ENCODE measurements at places on chromosomes 2 and 18. TPM values are rescaled to one million over a fixed set of nuclear protein-coding genes. Genes with fewer than 3 reads are reported as not detected.

DNA sequence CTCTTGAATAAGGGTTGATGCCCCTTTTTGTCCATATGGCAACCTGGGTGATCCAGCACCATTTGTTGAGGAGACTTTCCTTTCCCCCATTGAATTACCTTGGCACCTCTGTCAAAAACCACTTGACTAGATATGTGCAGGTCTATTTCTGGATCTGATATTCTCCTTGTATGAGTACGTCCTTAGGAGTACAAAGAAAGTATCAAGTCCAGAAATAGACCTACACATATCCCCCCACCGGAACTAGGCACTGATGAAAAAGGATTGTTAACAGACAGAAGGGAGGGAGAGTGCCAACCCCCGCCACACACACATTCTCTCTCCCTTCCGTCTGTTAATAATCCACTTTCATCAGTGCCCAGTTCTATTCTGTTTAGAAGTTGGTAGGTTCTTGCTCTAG is 225.0 kb downstream of the TMEM163 start:
- DNase-seq: no peak
- no peak overlapping the region for H3K4me3 ChIP-seq
- H3K36me3 ChIP-seq: no peaks in the 10 kb centered on the region
- no peaks in the 10 kb centered on the region for H3K27me3 ChIP-seq

GRCh38 chr2:125581557-125581956 is 1074.4 kb upstream of the GYPC start:
- no peak overlapping the region for H3K4me3 ChIP-seq
- DNase-seq: no peak
- H3K4me1 ChIP-seq: no peaks in the 10 kb centered on the region

DNA sequence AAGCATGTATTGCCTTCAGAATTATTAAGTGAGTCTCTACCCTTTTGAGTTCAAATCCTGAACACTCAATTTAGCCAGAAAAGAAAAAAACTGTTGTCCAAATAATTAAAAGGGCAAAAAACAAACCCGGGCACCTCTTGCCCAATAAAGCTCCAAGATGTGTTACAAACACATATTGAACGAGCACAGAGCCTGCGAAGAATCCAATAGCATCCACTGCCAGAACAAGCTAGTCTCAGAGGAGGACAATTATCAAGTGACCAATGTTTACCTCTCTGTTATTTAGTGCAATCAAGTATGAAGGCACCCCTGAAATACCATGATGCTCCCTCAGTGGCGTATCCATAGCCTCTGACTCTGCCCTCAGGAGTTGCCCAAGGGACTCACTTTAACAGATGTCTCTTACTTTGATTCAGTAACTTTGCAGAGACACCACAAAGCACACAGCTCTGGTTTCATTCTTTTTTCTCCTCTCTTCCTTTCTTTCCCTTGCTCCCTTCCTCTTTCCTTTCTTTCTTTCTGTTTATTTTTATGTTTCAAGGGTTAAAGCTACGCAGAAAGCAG is 93.5 kb upstream of the SPATS2L start:
- no peaks in the 10 kb centered on the region for H3K4me1 ChIP-seq
- H3K4me3 ChIP-seq: no peak overlapping the region
- no peak for DNase-seq
- H3K36me3 ChIP-seq: no peaks in the 10 kb centered on the region

The FBXO15 gene
- 39.1 TPM for total RNA-seq

DNA sequence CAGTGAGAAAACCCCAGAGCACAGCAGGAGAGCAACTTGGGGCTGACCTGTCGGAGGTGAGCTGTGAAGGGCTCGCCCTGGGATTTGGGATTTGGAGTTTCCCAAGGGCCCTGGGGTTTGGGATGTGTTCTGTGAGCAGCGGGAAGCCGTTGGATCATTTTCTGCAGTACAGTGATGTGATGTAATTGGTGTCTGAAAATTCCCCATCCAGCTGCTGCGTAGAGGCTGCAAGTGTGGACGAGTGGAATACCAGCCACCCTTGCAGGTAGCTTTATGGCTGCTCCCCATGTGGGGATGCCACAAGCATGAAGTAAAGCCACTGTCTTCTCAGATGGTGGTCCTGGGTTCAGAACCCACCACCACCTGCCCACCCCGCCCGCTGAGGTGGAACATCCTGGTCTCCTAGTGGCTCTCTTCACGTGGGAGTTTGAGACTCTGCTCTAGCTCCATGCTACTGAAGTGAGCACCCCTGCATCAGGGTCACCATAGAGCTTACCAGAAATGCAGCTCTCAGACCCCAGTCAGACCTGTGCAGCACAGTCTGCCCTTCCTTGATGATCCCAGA is 15.0 kb downstream of the IMPA2 start:
- peak overlapping the region; percentile 8 for H3K27ac ChIP-seq
- no peaks in the 10 kb centered on the region for H3K36me3 ChIP-seq
- peaks cover 8% of the 10 kb centered on the region for H3K4me1 ChIP-seq
- H3K27me3 ChIP-seq: no peaks in the 10 kb centered on the region
- H3K4me3 ChIP-seq: no peak overlapping the region

- no peak for DNase-seq
- no peaks in the 10 kb centered on the region for H3K36me3 ChIP-seq
- no peak overlapping the region for H3K4me3 ChIP-seq
- peaks cover 23% of the 10 kb centered on the region for H3K4me1 ChIP-seq
- no peaks in the 10 kb centered on the region for H3K27me3 ChIP-seq
Measured at GRCh38 chr2:232873909-232874641, 4.0 kb downstream of the SNORC start.

The NTSR2 gene
- 0.68 TPM for total RNA-seq

The ITGB6 gene
- 0.12 TPM for total RNA-seq

DNA sequence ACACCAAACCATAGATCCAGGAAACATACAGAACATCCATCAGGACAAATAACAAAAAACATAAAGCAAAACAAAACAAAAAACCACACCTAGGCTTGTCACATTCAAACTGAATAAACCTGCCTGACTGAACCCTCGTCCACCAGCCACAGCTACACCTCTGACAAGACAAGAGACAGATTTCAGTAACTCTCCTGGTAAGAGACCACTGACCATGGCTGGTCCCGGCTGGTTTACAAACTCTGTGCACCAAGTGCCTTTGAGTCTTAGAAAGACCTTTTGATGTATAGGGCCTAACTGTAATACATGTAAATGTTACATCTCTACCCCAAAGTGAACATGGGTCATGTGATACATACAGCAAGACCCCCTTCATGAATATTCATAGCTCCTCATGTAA is 4.8 kb upstream of the SLC66A2 start:
- H3K4me3 ChIP-seq: no peak overlapping the region
- H3K27me3 ChIP-seq: no peaks in the 10 kb centered on the region
- H3K27ac ChIP-seq: no peak overlapping the region
- H3K4me1 ChIP-seq: no peaks in the 10 kb centered on the region

DNA sequence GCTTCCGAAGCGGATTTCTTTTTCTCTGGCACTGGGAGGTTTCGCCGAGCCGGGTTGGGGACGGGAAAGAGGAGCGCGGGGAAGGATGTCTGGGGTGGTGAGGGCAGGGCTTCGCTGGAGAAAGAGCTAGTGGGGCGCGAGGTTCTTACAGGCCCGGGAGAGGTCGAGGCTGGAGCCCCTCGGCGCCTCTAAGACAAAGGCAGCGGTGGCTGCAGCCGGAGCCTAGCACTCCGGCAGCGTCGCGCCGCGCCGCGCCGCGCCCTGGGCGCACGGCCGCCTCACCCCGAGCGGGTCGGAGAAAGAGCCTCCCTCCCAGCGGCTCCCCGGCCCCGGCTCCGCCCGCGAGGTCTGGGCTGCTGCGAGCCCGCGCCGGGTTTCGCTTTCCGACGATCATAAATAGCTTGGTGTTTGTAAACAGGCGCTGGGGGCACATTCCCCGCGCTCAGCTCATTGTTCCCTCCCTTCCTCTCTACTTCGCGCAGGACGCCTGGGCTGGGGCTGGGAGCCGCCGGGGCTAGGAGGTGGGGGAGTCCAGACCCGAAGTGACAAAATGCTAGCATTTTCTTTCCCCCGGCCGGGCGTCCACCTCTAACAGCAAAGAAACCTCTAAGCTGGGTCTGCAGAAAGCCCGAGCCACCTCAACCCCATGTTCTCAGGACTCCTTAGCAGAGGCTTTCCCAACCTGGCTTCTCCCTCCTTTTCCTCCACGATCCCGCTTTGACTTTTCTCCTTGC is 813 bp upstream of the MEIS1 start:
- H3K4me3 ChIP-seq: peak overlapping the region; percentile 73
- no peaks in the 10 kb centered on the region for H3K4me1 ChIP-seq
- DNase-seq: peak; percentile 59
- no peaks in the 10 kb centered on the region for H3K36me3 ChIP-seq
- H3K27ac ChIP-seq: peak overlapping the region; percentile 86
- no peaks in the 10 kb centered on the region for H3K27me3 ChIP-seq

GRCh38 chr2:23692851-23693605 is 233.9 kb downstream of the ATAD2B start:
- no peak overlapping the region for H3K4me3 ChIP-seq
- no peaks in the 10 kb centered on the region for H3K27me3 ChIP-seq
- no peaks in the 10 kb centered on the region for H3K36me3 ChIP-seq
- no peaks in the 10 kb centered on the region for H3K4me1 ChIP-seq

GRCh38 chr2:85330839-85331636 is 3.2 kb upstream of the TGOLN2 start:
- H3K27ac ChIP-seq: no peak overlapping the region
- H3K36me3 ChIP-seq: no peaks in the 10 kb centered on the region
- no peak for DNase-seq
- H3K4me1 ChIP-seq: no peaks in the 10 kb centered on the region
- H3K4me3 ChIP-seq: no peak overlapping the region

GRCh38 chr18:10659000-10659399 is 133.2 kb downstream of the NAPG start:
- H3K4me3 ChIP-seq: no peak overlapping the region
- no peak for DNase-seq
- no peaks in the 10 kb centered on the region for H3K36me3 ChIP-seq
- H3K27ac ChIP-seq: no peak overlapping the region
- no peaks in the 10 kb centered on the region for H3K4me1 ChIP-seq

GRCh38 chr2:73202156-73203054 is at the start of gene NOTO:
NOTO (plus strand) TSS chr2:73202574; CDS start chr2:73202667, 93 bp downstream.
- no peak within 1 kb of the TSS for H3K27ac ChIP-seq
- peak; percentile 54 for DNase-seq
- peak within 1 kb of the TSS; percentile 34 for H3K4me3 ChIP-seq
- peaks cover 7% of the 10 kb centered on the region for H3K4me1 ChIP-seq

The NPPC gene
- total RNA-seq: not detected

GRCh38 chr2:48607307-48608014 is 10.2 kb upstream of the GTF2A1L start:
- H3K4me3 ChIP-seq: no peak overlapping the region
- no peak overlapping the region for H3K27ac ChIP-seq
- no peaks in the 10 kb centered on the region for H3K4me1 ChIP-seq
- H3K36me3 ChIP-seq: no peaks in the 10 kb centered on the region
- DNase-seq: no peak
- H3K27me3 ChIP-seq: no peaks in the 10 kb centered on the region

GRCh38 chr2:197304556-197305011 is 6.0 kb downstream of the ANKRD44 start:
- no peaks in the 10 kb centered on the region for H3K36me3 ChIP-seq
- H3K4me1 ChIP-seq: no peaks in the 10 kb centered on the region
- no peak overlapping the region for H3K27ac ChIP-seq
- no peaks in the 10 kb centered on the region for H3K27me3 ChIP-seq
- no peak overlapping the region for H3K4me3 ChIP-seq

- H3K4me3 ChIP-seq: no peak overlapping the region
- DNase-seq: no peak
- H3K4me1 ChIP-seq: no peaks in the 10 kb centered on the region
- no peaks in the 10 kb centered on the region for H3K36me3 ChIP-seq
Measured at GRCh38 chr2:189258616-189259365, 79.2 kb upstream of the COL5A2 start.

- DNase-seq: no peak
- H3K4me3 ChIP-seq: no peak overlapping the region
- H3K27ac ChIP-seq: no peak overlapping the region
- no peaks in the 10 kb centered on the region for H3K36me3 ChIP-seq
- H3K4me1 ChIP-seq: peaks cover 15% of the 10 kb centered on the region
Measured at GRCh38 chr2:207131594-207131993, 34.2 kb downstream of the KLF7 start.

DNA sequence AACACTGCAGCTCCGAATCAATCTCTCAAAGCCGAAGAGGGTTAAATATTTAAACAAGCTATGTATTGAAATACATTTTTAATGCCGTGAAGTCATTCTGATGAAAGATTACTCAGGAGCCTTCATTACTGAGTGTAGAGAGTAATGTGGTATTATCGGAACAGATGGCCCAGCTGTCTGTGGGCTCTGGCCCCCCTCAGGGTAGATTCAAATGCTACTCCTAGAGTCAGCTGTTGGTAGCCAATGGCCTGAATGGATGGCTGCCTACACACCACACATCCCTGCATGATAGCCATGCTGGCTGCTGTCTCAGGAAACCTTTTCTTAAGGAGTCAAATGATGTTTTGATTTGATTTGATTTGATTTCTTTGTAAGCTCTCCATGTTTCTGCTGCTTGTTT is 732.3 kb upstream of the CELF4 start:
- no peak overlapping the region for H3K27ac ChIP-seq
- no peak overlapping the region for H3K4me3 ChIP-seq
- no peaks in the 10 kb centered on the region for H3K4me1 ChIP-seq
- H3K36me3 ChIP-seq: no peaks in the 10 kb centered on the region
- DNase-seq: no peak
- no peaks in the 10 kb centered on the region for H3K27me3 ChIP-seq

The CRYGD gene
- not detected for total RNA-seq

DNA sequence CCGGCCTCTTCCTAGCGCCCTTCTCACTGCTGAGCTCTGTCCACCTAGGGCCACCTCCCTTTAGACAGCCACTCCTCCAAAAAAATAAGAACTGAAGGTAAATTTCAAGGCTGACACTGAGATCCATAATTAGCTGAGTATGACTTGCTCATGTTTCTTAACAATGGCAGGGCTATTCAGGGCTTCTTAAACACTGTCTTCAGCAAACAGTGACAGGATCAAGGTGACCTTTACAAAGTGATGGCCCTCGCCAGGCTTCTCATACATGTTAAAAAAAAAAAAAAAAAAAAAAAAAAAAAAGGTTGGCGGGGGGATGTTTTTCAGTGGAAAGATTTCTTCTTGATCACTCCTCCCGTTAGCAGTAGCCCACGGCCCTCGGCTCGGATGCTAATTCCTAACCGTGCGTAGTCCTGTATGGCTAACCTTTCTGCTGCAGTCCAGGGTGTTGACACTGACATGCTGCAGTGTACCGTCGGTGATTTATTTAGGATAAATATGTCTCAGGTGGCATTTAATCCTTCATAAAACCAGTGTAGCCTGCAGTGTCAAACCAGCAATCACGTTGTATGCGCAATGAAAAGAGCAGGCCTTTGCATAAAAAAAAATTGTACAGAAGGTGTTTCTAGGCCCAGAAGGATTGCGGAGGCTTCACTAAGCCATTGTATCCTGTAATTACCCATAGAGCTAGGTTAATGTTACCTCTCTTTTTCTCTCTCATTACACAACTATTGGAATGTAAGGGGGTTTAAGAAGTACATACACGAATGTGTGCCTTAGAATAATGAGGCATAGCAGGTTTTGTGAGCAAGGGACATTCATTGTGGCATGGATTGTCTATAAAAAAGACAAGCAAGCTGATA is 142.7 kb downstream of the PTGR3 start:
- H3K27me3 ChIP-seq: no peaks in the 10 kb centered on the region
- H3K36me3 ChIP-seq: no peaks in the 10 kb centered on the region
- H3K4me1 ChIP-seq: no peaks in the 10 kb centered on the region
- no peak for DNase-seq
- H3K4me3 ChIP-seq: no peak overlapping the region

The CNGA3 gene
- total RNA-seq: 0.63 TPM

The POTEJ gene
- 17.2 TPM for total RNA-seq
